ENCODE measurements at places on chromosomes 4 and X.

DNA sequence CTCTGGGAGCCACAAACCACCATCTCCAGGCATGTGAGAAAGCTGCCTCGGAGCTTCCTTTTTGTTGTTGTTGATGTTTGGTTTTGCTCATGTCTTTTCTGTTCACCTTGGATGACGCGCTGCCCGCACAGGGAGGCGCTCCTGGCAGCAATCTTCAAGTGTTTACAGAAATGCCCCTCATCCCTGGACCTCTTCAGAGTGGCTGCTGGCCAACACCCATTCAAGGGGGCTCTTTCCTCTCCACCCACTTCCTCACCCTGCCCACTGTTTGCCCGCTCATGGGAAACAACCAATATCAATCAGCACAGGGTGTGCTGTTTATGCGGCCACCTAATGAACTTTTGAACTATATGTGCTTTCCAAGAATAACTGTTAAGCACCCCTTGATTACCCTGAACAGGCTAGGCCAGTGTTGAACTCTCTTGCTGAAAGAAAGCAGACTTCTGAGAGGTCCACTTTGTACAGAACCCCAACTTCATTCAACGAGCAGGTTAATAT lies 355.1 kb upstream of the CLNK start:
- DNase-seq, result no peak

GRCh38 chr4:66558651-66559050 lies 888.4 kb upstream of the EPHA5 start:
- no peak for DNase-seq

- DNase-seq, result no peak
Measured at GRCh38 chr4:84931961-84932360, 34.5 kb downstream of the WDFY3 start.

GRCh38 chrX:19096586-19096985 lies 25.7 kb downstream of the ADGRG2 start:
- no peak for DNase-seq

- DNase-seq, result peak; percentile 5
Measured at GRCh38 chr4:188550296-188550695, 411.1 kb downstream of the TRIML1 start.

Data from IMR-90 (cell line).